Hepatic stellate cell (primary cell): ENCODE measurements at places on chromosomes 16 and 17.
A peak's percentile ranks its signal among the peaks of the same experiment; 100 is the strongest.

GRCh38 chr17:64056269-64057005, 36.0 kb upstream of the ICAM2 start:
- DNase-seq, result no peak

GRCh38 chr17:78305801-78306200, 54.1 kb downstream of the SOCS3 start:
- no peak for DNase-seq

GRCh38 chr16:64900019-64900418, 221.8 kb downstream of the CDH11 start:
- no peak for DNase-seq

GRCh38 chr17:81298325-81298990, 3.4 kb upstream of the SLC38A10 start:
- no peak for DNase-seq

GRCh38 chr17:9729034-9729650, 62.2 kb downstream of the DHRS7C start:
- peak; percentile 55 for DNase-seq

DNA sequence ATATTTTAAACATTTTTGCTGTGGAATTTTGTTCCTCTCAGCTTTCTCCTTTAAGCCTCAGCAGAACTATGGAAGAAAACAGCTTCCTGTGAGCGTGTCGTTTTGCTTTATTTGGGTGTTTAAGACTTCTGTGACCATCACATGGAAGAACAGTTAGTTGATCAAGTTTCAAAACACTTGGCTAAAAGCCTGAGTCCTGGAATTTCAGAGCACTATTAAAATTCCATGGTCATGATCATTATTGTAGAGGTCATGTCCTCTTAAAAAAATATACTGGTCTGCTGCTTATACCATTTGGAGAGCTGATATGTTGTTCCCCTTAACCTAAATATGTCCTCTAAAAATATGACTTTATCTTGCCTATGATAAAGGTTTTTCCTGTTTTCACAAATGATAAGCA, 12.6 kb upstream of the CDR2 start:
- DNase-seq, result peak; percentile 69

DNA sequence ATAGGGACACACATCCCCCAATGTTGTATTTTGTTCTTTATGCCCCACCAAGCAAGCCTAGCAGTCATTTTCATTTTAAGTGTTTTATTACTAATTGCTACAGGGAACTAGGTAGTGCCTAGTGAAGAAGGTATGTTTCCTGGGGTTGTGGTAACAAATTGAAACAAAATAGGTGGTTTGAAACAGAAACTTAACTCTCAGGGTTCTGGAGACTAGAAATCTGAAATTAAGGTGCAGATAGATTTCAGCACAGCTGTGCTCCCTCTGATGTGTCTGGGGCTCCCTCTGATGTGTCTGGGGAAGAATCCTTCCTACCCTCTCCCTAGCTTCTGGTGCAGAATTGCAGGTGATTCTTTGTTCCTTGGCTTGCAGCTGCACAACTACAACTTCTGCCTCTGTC, 390.1 kb downstream of the ZFHX3 start:
- no peak for DNase-seq

DNA sequence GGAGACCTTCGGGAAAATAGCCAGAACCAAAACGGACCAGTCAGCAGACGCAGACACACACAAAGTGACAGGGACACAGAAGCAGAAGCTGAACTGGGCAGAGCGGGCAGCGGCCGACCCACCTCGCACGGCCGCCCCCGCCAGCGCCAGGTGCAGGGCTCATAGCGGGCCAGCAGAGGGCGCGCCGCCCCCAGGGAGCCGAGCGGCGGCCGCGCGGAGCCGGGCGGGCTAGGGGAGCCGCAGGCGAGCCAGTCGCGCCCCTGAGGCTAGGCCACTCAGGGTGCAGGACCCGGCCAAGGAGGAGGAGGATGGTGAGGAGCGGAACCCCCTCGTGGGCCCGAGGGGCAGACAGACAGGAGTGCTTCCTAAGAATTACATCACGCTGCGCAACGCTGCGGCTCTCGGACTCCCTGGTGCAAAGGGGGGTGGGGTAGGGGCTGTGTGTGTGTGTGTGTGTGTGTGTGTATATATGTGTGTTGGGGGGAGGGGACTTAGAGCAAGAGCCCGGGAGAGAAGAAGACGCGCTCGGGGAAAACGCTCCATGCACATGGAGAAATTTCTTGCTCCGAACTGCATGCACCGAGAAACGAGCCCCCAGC, 913 bp upstream of the NOG start:
- DNase-seq, result peak; percentile 71

- no peak for DNase-seq
Measured at GRCh38 chr17:80116276-80116920, 15.0 kb downstream of the GAA start.

DNA sequence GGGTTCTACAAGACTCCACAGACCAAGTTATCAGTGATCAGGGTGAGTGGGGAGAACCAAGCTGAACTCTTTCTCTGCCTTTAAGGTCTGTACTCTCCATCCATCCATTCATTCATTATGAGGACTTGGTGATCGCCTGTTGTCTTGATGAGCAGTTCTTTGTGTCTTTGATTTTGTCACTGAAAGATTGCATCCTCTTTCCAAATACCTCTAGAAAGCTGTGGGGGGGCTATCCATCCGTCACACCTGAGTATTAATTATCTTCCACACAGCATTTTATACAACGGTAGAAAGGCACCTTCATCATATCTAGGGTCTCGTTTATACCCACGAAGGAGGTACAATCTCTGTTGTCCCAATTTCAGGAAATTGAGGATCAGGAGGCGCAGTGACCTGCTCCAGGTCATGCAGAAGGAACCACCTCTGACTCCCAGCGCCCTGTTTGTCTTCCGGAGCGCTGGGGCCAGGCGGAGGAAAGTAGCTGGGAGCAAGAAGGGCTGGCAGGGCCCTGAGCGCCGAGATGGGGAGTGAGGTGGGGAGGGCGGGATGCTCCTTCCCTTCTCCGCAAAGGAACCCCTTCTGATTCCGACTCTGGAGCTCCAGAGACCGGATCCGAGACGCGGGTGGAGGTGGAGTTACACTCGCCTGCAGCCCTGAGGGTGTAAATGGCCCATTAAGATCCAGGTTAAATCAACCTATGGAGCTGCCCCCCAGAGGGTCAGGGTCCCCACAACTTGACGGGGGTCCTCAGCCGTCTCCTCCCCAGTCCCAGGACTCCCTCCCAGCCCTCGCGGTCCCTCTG, 605 bp upstream of the ABAT start:
- no peak for DNase-seq

DNA sequence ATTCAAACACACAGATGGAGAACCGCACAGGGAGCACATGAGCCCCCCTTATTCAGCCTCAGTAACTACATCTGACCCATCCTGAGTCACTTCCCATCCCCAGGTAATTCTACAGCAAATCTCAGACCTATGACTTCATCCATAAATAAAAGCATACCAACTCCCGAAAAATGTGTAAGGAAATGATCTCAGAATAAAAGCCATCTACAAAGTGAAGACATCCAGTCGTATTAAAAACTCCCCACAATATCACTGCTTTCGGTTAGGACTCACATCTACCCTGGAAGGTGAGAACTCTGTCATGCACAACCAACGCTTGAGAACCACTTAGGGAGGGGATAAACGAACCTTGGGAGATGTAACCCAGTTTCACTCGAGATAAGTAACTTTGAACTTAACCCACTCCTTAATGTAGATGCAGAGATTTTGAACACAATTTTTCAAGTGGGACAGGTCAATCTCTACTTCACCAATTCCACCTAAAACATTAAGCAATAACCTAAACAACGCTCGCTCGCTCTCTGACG, 1.3 kb downstream of the USP36 start:
- peak; percentile 49 for DNase-seq

DNA sequence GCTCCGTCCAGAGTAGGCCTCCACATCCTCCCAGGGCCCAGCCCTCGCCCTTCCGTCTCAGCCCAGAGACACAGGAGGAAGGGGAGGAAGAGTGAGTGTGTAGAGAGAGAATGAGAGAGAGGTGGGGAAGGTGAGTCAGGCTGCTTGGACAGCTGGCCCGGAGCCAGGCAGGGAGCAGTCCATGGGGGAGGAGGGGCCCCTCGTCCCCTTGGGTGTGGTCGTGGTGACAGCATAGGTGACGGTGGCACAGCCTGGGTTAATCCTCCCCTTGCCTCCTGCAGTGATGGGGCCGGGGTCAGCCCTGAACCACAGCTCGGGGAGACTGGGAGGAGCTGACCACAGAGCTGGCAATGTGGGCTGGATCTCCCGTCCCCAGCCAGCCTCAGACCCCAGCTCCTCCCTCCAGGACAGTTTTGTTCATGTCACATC, 36.5 kb downstream of the FA2H start:
- DNase-seq, result no peak

GRCh38 chr16:51134876-51135275, 16.2 kb downstream of the SALL1 start:
- no peak for DNase-seq

DNA sequence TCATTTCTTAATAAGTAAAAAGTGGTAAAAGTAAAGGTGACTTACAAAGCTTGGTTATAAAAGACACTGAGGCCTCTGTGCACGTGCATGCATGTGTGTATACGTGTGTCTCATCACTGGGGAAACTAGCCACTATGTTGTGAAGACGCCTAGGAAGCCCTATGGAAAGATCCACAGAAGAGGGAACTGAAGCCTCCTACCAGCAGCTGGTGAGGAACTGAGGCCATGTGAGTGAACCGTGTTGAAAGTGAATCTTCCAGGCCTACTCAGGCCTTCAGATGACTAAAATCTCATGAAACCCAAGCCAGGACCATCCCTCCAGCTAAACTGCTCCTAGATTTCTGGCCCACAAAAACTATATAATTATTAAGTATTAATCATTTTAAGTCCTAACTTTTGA, 23.7 kb downstream of the PHLPP2 start:
- no peak for DNase-seq

GRCh38 chr16:84635702-84636101, 12.6 kb upstream of the KLHL36 start:
- no peak for DNase-seq

GRCh38 chr17:5677620-5678019, 93.3 kb upstream of the NLRP1 start:
- DNase-seq, result no peak

GRCh38 chr17:83078378-83079351, 744 bp upstream of the METRNL start:
- peak; percentile 47 for DNase-seq

GRCh38 chr17:17883801-17884200, 47.0 kb upstream of the SREBF1 start:
- DNase-seq, result no peak
